Mesothelial cell of epicardium (in vitro differentiated cells): ENCODE measurements at places on chromosomes 1 and 21. TPM values are rescaled to one million over a fixed set of nuclear protein-coding genes. Genes with fewer than 3 reads are reported as not detected.

Gene MROH9
- total RNA-seq: not detected in 3 replicates

Gene B4GALT2
- total RNA-seq: 55.8 to 58.6 TPM (median 57.8 TPM) in 3 replicates

Gene ZNF648
- total RNA-seq: 0.09 to 0.23 TPM (median 0.18 TPM) in 3 replicates

Gene PGBD5
- total RNA-seq: 0.80 to 1.2 TPM (median 0.94 TPM) in 3 replicates

Gene GRIK3
- total RNA-seq: 0.05 TPM in 1 of 3 replicates, not detected in the others

Gene ASPM
- total RNA-seq: 17.6 to 18.1 TPM (median 17.7 TPM) in 3 replicates

Gene FAM167B
- 1.8 to 2.9 TPM (median 2.3 TPM) in 3 replicates for total RNA-seq

Gene PTPN22
- total RNA-seq: 0.11 TPM in 1 of 3 replicates, not detected in the others

Gene WDR4
- 19.9 to 21.7 TPM (median 19.9 TPM) in 3 replicates for total RNA-seq

Gene FAM72C
- 1.4 to 2.0 TPM (median 1.7 TPM) in 3 replicates for total RNA-seq

Gene ZBTB8OS
- total RNA-seq: 37.8 to 41.3 TPM (median 39.3 TPM) in 3 replicates

Gene ZNF669
- total RNA-seq: 17.0 to 17.7 TPM (median 17.4 TPM) in 3 replicates

Gene SPRR1B
- total RNA-seq: not detected in 3 replicates

Gene PKP1
- total RNA-seq: 0.54 to 0.58 TPM (median 0.57 TPM) in 3 replicates

Gene LDLRAD1
- not detected in 3 replicates for total RNA-seq

Gene CLDN17
- not detected in 3 replicates for total RNA-seq

Gene TDRD10
- 0.18 to 0.69 TPM (median 0.31 TPM) in 3 replicates for total RNA-seq

Gene SEC16B
- total RNA-seq: 3.1 to 3.7 TPM (median 3.2 TPM) in 3 replicates

Gene IQCC
- 3.1 to 3.8 TPM (median 3.3 TPM) in 3 replicates for total RNA-seq

Gene DMRTA2
- total RNA-seq: 0.07 TPM in 1 of 3 replicates, not detected in the others

Gene FLG
- not detected in 3 replicates for total RNA-seq

Gene TRIM63
- 1.4 to 1.9 TPM (median 1.7 TPM) in 3 replicates for total RNA-seq

Gene APCS
- total RNA-seq: not detected in 3 replicates

Gene CELA2A
- total RNA-seq: not detected in 3 replicates

Gene RPS6KC1
- total RNA-seq: 27.9 to 28.5 TPM (median 28.4 TPM) in 3 replicates

Gene VPS45
- 51.3 to 56.5 TPM (median 53.0 TPM) in 3 replicates for total RNA-seq

Gene ABL2
- 22.5 to 23.7 TPM (median 22.7 TPM) in 3 replicates for total RNA-seq

Gene LRRC8B
- 12.5 to 14.3 TPM (median 13.9 TPM) in 3 replicates for total RNA-seq
